ENCODE measurements at places on chromosomes 5 and 9.
A peak's percentile ranks its signal among the peaks of the same experiment; 100 is the strongest.

DNA sequence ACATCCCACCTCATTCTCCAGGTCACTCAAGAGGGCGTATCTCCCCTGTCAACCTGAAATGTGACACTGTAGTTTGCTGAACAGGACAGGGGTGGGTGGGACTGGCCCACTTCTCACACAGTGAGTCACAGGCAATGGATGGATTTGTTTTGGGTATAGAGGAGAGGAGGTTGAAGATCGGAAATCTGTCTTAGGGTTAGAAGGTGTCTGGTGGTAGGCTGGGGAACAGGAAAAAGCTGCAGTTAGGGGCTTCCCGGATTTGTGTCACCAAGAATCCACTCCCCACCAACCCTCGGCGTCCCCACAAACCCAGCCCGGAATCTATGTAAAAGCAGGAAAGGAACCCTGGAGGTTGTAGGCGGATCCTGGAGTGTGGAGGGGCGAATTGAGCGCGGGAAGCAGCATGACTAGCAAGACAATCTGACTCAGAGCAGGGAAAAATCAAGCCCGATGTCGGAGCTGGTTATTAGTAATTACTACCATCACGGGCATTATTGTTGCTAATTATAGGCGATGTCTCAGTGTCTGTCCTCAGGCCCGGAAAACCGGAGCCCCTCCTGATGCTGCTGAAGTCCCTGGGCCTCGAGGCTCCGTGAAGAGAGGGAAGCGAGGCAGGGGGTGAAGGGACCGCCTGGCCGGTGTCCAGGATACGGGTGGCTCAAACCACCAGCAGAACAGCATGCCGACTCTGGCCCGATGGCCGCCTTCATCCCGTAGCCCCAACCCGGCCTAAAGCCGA, 1.7 kb upstream of the IRX1 start:
- DNase-seq, result no peak

GRCh38 chr9:13395156-13395555, 115.7 kb upstream of the MPDZ start:
- no peak for DNase-seq

DNA sequence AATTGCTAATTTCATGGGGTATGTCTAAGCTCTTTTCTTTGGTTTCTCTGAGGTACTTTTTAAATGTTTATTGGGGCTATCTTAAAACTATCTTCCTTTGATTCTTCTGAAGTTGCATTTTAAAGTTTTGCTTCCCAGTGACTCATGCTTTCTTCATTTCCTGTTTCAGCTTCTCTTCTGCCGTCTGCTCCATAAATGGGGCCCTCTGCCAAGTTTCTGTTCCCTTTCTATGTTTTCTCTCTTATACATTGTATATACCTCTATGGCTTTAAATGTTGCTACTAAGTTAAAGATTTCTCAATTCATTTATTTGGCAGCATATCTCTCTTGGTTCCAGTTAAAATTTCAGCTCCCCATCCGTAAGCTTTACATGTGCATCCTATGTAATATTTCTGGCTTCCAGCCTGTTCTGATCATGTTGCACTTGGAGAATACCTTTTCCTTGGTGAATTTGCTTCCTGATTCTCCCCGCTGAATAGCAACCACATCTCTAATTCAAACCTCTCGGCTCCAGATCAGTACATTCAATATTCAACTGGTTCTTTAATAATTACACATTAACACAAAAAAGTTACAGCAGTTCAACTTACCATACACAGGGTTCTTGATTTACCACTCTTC, 125.3 kb downstream of the ST8SIA4 start:
- no peak for DNase-seq

DNA sequence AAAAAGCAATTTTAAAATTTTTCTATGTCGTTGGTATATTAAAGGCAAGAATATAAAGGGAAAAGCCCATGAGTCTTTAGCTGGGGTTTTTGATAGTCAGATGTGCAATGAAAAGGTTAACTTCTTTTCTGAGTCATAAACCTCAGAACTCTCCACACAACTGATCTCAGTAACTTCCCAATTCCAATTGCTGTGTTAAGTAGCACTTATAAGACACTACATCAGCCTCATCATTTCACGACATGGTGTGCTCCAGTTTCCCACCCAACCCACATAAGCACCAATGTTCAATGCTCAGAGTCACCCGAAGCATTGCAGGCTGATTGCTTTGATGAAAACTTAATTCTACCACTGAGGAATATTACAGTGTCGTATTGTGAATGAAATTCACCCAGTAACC, 155.8 kb downstream of the TSSK1B start:
- DNase-seq, result no peak

- DNase-seq, result no peak
Observed at GRCh38 chr5:7822449-7822848, 28.5 kb downstream of the CFAP90 start.

DNA sequence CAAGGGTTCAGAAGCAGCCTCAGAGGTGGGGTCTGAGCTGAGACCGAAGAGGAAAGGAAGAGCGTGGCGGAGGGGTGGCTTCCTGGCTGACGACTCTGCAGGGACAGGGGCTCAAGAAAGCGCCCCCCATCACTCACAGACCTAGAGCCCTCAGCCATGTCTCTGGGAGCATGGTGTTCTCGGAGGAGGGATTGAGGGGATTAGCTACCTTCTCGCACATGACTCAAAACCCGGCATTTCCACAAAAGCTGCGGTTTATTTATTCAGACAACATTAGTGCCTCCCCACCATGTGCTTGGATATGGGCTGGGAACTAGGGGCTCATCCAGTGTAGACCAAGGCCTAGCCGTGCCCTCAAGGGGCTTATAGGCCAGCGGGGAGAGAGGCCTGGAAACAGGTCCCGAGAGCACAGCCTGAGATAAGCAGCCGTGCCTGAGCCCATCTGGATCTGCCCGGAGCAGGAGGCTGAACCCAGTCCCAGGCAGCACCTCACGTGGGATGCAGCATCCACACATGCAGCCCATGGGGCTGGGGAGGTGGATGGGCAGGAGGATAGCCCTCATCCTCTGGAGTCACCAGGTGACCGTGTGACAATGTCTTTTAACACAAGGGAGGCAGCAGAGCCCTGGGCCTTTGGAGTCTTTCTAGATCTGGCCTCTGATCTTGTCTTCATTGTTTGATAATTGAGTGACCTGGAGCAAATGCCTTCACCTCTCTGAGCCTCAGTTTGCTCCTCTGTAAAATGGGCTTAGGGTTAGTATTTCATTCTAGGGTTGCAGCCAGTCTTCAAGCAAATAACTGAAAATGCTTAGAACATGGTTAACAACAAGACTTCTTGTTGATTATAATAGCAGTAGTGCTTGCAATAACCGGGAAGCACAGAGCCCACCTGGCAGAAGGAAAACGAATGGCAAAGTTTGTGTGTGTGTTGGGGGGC, 878 bp upstream of the HMCN2 start:
- DNase-seq, result no peak

DNA sequence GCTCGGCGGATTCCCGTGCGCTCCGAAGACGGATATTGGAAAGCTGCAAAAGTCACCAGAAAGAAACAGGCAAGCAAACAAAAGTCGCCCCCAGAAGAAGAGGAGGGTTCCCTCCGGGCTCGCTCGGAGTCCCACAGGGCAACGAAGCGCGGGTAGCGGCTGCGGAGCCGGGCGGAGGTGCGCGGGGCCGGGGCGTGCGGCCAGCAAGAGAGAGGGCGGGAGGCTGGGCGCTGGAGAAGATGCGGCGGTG, at the start of gene FBN2:
TSS of gene FBN2 (minus strand) at position 246 of the 250 bp plus-strand sequence. CDS start 642 bp downstream, outside the sequence.
- no peak for DNase-seq

DNA sequence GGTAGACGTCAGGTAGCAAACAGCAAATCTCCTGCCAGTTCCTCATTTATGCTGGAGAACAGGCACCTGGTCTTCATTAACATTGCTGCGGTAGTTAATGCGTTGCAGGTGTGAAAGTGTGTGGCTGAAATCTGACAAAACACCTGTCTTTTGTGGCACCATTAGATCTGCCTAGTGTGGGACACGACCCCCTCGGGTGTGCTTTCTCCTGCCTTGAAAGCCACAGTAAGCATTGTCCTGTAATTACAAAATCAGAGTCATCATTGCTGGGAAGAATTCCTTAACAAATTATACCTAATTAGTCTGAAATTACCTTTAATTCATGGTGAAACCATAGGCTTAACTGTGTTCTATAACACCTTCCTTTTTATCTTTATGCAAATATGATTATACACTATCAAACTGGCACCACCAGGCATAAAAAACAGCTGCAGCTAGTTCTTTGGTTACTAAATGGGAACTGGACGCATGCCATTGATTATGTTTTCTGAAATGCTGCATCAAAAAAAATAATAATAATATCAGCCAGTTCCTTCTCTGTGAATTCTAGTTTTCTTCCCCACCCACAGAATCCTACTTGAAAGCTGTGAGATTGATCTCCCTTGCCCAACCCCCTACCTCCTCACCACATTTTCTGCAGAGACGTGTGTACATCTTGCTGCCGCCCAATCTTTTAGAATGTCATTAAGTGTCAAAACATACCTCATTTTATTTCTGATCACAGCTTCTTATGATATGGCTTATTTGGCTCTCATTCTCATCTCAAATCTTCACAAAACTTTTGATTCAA, 374.0 kb downstream of the NFIB start:
- DNase-seq, result no peak

- DNase-seq, result no peak
Observed at GRCh38 chr9:92324889-92325268, 271 bp downstream of the NOL8 start.

DNA sequence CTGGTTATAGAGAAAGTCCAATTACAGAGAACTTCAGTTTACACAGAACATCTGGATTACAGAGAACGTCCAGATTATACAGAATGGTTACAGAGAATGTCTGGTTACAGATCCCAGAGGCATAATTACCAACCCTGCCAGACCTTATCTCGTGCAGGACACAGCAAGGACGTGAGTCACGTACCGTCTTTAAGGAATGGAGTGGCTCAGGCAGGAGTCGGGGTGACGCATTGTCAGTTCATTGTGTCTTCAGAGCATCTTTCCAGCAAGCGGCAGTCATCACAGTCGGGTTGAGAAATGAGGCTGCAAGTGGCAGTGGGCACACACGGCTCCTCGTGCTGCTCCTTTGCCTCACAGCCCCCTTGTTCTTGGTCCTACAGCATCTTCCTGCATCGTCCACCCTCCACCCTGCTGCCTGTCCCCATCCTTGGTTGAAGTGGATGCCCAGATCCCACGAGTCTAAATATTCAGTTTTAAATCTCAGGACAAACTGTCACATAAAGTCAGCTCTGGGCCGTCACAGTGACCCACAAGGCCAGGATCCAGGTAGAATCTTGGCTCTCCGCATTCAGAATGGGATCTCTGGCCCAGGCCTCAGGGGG, 30.0 kb upstream of the SLC6A19 start:
- DNase-seq, result peak; percentile 79

DNA sequence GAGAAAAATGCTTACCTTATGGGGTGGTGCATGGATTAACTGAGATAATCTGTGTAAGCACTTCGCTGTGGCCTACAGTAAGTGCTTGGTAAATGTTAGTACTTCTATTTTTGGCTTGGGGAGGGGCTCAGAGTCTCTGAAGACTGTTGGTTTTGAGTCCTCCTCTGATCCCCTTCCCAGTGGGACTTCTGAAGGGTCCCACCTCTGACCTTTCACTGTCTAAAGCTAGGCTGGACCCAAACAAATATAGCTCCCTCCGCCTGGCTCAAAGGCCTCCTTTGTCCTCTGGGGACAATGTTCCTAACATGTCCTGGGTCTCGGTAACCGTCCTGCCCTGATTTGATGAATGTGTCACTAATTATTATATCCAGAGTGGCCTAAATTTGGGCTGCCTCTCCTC, 34.8 kb downstream of the CAMK2A start:
- DNase-seq, result no peak

- no peak for DNase-seq
Observed at GRCh38 chr9:127262602-127263001, 2.0 kb upstream of the GARNL3 start.

DNA sequence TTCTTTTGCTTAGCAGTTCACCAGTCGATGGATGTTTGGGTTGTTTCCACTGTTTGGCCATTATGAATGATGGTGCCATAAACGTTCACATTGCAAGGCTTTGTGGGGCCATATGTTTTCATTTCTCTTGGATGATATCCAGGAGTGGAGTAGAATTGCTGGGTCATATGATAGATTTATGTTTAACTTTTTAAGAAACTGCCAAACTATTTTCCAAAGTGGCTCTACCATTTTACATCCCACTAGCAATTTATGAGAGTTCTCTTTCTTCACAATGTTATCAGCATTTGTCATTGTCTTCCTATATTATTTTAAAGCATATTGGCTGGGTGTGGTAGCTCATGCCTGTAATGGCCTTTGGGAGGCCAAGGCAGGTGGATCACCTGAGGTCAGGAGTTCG, 5.2 kb downstream of the GPR107 start:
- DNase-seq, result no peak

DNA sequence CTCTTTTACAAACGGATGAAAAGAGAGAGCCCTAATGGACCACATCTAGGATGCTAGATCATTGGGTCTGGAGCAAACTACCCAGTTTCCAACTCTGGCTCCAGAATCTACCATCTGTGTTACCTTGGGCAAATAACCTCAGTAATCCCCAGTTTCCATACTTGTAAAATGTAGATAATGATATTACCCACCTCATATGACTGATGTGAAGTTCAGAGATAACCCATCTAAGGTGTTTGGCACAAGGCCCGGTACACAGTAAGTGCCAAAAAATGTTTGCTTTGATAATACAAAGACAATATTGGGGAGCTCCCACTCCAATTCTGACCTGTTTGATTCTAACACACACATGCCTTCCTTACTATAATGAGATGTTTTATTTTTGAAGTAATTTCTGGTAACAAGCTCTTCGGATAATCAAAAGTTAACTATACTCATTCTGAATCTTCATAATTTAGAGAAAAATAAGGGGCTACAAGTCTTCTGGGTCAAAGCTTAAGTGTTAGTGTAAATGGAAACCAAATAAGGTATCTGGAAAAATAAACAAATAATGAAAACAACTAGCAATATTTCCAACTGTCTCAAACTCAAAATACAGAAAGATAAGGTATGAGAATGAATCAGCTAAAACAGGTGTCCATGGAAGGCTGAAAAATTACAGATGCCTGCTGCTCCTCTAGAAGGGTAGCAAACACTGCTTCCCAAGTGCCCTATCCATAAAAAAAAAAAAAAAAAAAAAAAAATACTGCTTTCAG, 30.4 kb downstream of the ELL2 start:
- DNase-seq, result no peak

- DNase-seq, result no peak
Observed at GRCh38 chr9:125633116-125633745, 73.8 kb downstream of the MAPKAP1 start.

- no peak for DNase-seq
Observed at GRCh38 chr5:145915970-145916638, 20.3 kb upstream of the SH3RF2 start.

- no peak for DNase-seq
Observed at GRCh38 chr5:149616727-149617285, 35.5 kb downstream of the ARHGEF37 start.

DNA sequence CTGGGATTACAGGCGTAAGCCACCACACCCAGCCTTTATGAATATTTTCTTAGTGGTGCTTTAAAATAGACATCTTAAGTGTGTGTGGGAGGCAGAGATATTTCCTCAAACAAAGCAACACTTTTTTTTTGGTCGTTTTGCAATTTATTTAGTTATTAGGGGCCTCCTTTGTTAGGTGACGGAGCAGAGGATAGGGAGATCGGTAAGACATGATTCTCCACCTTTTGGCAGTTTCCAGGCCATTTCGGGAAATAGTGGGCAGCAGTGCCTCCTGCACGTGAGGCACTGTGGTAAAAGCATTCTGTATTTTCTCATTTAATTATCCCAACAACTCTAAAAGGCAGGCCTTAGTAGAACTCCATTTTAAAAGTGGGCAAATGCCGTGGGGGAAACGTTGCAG, 1.9 kb downstream of the OCLN start:
- DNase-seq, result no peak

Measured in islet precursor cell (in vitro differentiated cells).